Effector CD4-positive, alpha-beta T cell (primary cell): ENCODE measurements at places on chromosomes 6 and 20.

- no peak for DNase-seq
Measured at GRCh38 chr6:152100183-152100618, 292.7 kb downstream of the ESR1 start.

GRCh38 chr6:85453490-85453889 lies 3.6 kb downstream of the NT5E start:
- no peak for DNase-seq

- no peak for DNase-seq
Measured at GRCh38 chr6:16313732-16314131, 75.3 kb downstream of the GMPR start.

DNA sequence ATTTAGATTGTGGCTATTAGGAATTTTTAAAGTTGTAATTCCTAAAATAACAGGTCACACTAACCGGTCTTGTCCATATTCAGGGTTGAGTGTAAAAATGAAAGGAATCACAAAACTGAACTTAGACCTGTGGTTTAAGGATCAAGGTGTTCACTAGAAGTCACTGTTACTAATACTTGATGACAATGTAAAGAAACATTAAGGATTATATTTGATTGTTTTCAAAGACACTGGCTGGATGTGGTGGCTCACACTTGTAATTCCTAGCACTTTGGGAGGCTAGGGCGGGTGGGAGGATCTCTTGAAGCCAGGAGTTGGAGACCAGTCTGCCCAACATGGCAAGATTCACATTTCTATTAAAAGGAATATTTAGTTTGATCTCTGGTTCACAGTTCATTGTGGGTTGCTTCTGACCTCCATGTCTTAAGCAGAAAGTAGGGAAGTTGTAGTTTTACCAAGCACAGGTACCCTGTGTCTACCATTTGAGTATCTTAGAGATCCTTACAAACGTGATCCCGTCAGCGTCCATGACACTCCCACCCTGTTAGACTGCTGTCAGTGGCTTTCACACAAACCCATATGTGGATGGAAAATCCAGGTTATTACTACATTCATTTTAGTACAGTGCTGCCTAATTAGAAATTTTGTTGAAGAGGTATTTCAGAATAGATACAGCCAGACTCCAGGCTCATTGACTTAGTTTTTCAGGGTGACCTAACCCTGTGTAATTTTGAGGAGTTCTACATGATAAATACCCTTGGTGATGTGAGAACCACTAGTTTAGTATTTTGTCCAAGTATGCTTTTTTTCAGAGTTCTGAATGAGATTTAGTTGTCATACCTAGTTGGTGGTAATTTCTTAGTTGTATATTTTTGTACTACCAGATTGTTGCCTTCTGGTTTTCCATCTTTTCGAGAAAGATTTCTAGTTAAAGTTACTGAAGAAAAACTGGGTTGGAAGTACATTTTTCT lies 10.2 kb downstream of the SRSF3 start:
- no peak for DNase-seq

DNA sequence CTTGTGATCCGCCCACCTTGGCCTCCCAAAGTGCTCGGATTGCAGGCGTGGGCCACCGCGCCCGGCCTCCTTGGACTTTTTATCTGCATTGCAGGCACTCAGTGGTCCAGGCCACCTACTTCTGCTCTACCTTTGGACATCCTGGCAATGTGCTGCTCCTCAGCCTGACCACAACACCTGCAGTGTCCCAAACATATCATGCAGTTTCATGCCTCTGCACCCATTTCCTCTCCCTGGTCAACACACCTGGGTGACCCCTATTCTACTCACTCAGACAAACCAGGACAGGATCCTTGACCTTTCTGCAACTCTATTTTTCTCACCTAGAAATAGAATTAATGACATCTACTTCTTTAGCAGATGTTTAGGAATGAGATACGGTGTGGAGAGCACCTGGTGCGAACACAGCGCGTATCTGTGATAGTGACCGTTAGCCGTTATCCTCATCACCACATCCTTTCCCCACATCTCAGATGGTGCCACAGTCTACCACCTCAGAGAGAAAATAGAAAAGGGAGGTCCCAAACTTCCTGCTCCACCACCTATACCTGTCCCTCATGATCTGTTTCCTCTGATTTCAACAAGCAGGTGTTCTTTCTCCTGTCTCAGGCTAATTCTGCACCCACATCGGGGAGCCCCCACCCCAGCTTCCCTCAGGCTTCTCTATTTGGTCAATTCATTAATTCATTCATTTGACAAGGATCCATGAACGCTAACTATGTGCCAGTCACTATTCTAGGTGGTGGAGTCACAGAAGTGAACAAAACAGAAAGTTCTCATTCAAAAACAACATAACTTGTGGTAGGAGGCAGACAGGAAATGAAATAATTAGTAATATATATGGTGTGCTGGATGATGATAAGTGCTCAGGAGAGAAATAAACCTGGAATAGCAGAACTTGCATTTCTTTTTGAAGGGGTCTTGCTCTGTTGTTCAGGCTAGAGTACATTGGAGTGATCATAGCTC lies 4.3 kb upstream of the BTN3A2 start:
- DNase-seq: no peak

DNA sequence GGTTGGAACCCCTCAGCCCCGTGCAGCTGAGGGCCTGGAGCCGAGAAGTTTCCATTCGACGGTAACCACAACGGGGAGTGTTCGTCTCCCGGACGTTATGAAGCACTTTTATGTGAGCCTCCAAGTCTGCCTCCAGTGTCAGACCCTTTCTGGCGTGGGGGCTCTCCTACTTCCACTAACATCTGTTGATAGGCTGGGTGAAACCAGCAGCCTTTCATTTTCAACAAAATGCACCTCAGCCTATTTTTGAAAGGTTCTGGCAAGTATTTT lies 257.4 kb downstream of the THBS2 start:
- DNase-seq: no peak

DNA sequence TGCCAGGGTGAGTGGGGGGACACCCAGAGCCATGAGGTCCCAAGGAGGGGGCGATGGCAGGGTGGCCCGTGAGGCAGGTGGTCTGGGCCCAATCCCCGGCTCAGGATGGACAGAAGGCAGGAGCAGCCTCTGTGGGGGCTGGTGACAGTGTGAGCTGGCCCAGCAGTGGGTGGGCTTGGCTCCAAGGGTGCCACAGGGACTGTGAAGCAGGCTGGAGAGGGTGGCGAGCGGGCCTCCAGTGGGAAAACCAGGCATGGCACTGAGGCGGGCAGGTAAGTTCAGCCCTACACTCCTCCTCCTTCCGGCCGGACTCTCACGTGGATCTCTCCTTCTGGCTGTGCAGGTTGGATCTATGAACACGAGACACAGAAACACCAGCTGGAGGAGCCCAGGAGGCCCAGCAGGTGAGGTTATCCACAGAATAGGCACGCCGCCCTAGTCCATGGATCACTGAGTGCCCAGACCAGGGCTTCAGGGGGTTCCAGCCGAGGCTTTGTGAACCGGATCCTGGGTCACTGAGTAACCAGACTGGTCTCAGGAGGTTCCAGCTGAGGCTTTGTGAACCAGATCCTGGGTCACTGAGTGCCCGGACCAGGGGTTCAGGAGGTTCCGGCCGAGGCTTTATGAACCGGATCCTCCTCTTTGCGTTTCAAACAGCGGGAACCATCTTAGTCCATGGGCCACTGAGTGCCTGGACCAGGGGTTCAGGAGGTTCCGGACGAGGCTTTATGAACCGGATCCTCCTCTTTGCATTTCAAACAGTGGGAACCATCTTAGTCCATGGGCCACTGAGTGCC lies 76.4 kb upstream of the BHLHE23 start:
- DNase-seq: no peak

GRCh38 chr6:101486124-101486523 lies 92.6 kb downstream of the GRIK2 start:
- DNase-seq: no peak

DNA sequence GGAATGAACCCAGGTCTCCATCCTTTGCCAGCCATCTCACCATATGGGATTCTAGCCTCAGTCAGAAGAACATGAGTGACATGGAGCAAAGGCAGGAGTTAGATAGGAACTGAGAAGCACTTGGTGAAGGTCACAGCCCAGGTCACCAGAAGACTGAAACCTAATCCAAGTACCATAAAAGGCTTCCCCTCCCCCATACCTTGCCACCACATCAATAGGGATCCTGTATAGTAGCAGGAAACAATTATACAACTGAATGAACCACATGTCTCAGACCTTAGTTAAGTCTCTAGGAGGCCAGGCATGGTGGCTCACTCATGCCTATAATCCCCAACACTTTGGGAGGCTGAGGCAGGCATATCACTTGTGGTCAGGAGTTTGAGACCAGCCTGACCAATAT lies 49.6 kb downstream of the KIZ start:
- no peak for DNase-seq

GRCh38 chr20:23311947-23312506 lies 38.6 kb upstream of the NXT1 start:
- no peak for DNase-seq

DNA sequence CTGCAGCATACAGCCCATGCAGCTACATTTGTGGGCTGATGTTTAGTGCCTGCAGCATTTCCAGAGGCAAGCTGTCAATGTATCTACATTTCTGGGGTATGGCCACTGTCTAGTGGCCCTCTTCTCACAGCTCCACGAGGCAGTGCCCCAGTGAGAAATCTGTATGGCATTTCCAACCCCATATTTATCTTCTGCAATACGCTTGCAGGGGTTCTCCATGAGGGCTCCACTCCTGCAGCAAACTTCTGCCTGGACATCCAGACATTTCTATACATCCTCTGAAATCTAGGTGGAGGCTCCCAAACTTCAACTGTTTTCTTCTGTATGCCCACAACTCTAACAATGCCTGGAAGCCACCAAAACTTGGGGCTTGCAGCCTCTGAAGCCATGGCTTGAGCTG lies 502.3 kb downstream of the C6orf118 start:
- DNase-seq: no peak

DNA sequence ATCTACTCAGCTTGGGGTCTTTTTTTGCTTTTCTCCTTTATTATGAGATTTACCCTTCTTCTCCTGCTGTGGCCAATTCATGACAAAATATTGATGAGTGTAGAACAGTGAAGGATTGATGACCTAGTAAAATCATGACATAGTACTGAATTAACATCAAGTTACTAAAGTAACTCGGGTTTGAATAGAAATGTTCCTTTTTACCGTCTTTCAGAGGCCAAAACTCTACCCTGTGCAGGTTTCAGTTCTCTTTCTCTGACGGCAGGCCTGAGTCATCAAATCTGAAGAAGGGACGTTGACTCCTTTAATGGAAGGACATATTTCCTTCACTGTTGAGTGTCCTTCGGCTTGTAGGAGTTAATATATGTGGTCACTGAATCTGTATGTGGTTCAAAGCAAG lies 80.7 kb downstream of the RREB1 start:
- DNase-seq: no peak

GRCh38 chr6:34332251-34333198 lies 59.9 kb downstream of the NUDT3 start:
- no peak for DNase-seq

GRCh38 chr20:9884666-9885065 lies 45.8 kb upstream of the PAK5 start:
- no peak for DNase-seq

GRCh38 chr6:39758905-39759605 lies 33.1 kb upstream of the DAAM2 start:
- no peak for DNase-seq

DNA sequence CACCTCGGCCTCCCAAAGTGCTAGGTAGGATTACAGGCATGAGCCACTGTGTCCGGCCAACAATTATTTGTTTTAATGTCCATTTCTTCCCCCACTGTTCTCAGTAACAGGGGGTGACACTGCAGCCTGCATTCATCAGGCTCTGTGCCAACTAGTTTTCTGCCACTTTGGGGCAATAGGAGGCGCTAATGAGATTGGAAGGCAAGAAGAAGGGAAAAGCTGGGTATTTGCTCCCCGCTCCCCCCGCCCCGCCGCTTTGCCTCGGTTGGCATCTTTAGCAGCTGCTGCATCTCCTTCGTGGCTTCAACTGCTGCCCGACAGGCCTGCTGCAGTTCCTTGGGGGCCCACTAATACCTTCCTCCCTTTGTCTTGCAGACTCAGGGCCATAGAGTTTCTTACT lies 35.0 kb upstream of the MDGA1 start:
- DNase-seq: no peak

DNA sequence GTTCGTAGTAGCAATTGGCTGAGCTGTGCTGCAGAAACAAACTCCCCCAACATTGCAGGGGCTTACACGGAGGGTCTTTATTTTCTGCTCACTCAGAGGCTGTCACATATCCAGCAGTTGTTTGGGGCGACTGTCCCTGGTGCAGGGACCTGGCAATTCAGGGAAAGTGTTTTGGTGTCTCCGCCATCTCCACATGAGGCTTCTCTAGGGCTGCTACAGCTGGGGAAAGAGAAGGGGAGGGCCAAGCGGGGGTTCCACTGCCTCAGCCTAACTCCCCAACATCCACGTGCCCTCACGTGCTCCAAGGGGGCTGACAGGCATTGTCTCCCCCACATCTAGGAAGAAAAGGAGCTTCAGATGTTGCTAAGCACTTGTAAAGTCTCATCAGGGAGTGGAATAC lies 61.3 kb upstream of the NXT1 start:
- no peak for DNase-seq

DNA sequence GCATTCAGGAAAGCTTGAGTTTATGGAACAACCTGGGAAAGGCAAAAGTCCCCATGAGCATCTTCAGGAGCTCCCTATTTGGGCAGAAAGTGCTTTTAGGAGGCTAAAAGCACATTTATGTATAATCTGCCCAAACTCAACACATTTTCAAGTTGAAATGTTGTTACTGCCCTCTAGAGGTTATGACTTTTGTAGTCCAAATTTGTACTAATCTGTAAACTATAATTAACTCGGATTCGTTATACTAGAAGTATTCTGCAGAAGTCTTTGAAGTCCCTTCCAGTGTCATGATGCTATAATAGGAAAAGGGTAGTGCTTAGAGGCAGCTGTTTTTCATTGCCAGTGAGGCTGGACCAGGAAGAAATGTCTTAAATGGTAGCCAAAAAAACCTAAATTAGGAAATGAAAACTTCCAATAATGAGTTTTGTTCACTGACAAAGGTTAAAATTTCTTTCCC lies 44.8 kb upstream of the EMILIN3 start:
- DNase-seq: no peak

- no peak for DNase-seq
Measured at GRCh38 chr6:109486068-109486467, 3.0 kb upstream of the ZBTB24 start.

GRCh38 chr20:24136659-24137246 lies 148.2 kb upstream of the GGTLC1 start:
- DNase-seq: no peak

- DNase-seq: no peak
Measured at GRCh38 chr20:26243731-26244130, 547.1 kb upstream of the ZNF337 start.

GRCh38 chr6:163290545-163291274 lies 123.8 kb upstream of the QKI start:
- no peak for DNase-seq

GRCh38 chr6:39517756-39518155 lies 195.3 kb upstream of the KCNK16 start:
- DNase-seq: no peak

GRCh38 chr6:97456070-97456469 lies 173.1 kb upstream of the MMS22L start:
- DNase-seq: no peak

DNA sequence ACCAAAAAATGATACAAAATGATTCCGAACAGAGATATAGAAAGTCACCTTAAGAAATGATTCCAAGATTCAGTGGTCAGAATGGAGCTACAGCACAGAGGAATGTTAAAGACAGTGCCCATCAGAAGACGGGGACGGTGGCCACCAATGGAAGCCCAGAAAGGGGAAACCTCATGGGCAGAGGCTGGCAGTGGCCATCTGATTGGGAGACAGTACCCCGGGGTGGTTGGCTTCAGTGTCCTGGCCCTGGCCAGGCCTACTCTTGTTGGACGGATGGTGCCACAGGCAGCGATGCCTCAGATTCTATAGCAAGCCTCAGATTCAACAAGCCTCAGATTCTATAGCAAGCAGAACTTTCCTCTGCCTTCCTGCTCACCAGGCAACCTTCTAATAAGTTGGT lies 16.6 kb upstream of the PI16 start:
- no peak for DNase-seq
